Foreskin melanocyte (primary cell): ENCODE measurements at places on chromosomes 13 and 19.

DNA sequence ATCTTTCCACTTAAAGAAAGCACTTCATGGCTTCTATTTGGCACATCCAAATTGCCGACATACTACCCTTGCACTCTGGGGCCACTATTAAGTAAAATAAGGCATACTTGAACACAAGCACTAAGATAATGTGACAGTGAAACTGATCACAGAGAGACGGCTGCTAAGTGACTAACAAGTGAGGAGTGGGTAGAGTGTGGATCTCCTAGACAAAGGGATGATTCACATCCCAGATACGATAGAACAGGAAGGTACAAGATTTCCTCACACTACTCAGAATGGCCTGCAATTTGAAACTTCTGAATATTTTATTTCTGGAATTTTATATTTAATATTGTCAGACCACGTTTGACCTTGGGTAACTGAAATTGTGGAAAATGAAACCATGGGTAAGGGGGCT, 1721.8 kb upstream of the SPRY2 start:
- DNase-seq, result no peak

- no peak for DNase-seq
Measured at GRCh38 chr19:46218160-46218559, 11.4 kb upstream of the IGFL1 start.

DNA sequence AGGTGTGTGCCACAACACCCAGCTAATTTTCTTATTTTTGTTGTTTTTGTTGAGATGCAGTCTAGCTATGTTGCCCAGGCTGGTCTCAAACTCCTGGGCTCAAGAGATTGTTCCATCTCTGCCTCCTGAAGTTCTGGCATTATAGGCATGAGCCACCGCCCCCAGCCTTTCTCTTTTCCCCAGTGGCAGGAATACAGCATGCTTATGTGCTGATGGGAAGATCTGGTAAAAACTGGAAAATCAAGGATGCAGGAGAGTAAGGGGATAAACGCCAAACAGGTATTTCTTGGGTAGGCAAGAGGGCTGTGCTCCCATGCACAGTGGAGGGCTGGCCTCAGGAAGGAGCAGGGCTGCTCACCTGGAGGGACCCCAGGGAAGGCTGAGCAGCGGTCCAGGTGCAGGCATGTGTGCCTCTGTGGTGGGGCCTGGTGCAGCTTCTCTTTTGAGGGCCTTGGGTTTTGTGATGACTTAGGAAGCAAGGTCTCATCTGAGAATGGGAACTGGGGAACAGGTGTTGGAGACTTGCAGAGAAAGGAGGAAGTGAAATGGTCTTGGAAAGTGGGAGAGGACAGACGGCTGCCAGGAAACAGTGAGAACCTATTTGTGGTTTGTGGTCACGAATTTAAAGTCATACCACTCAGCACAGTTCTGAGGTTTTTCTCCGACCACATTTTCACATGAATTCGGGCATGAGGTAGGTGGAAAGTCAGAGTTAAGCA, 106.5 kb downstream of the TEX26 start:
- no peak for DNase-seq

GRCh38 chr13:95267662-95268342, 33.4 kb downstream of the ABCC4 start:
- DNase-seq, result no peak

- DNase-seq, result no peak
Measured at GRCh38 chr19:34844277-34844676, 71.3 kb upstream of the ZNF599 start.

DNA sequence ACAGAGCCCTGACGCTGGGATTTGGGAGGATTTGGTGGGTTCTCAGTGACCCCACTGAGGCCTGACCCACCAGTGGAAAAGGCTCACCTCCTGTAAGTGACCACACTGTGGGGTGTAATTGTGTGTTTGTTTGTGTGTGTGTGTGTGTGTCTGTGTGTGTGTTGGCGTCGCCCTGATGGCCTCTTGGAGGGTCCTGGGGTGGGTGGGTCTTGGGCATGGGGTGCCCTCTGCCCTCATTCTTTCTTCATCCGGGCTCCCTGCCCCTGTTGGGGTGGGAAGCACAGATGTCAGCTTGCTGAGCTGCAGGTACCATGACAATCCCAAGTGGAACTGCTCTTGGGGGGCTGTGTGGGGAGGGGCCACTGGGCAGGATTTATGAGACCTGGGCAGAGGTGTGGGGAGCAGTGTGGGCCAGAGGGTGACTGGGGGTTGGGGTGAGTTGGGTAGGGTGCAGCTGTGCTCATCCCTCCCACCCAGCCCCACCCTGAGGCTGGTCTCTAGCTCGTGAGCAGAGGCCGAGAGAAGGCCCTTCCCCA, 22.8 kb downstream of the WTIP start:
- no peak for DNase-seq

- DNase-seq, result no peak
Measured at GRCh38 chr13:22218797-22219196, 547.9 kb downstream of the FGF9 start.

GRCh38 chr19:15516363-15516762, 8.0 kb downstream of the CYP4F22 start:
- no peak for DNase-seq

- peak; percentile 98 for DNase-seq
Measured at GRCh38 chr19:48926909-48927308, 6.6 kb upstream of the DHDH start.

DNA sequence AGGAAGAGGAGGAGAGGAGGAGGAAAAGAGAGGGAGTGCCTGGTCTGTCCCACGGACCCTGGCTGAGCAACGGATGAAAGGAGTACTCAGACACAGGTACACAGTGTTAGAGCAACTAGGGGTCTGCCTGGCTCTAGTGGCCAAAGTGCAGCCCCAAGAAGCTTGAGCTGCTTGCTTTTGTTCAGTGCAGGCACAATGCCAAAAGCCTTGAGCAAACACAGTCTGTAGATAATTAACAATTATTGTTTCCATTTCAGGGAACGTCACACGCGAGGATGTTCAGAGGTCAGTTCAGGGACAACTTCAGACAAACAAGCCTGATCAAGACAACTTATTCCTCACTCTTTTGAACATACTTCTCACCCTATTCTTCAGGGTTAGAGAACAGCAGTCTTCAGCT, 32.2 kb upstream of the ZNF726 start:
- DNase-seq, result peak; percentile 2

GRCh38 chr19:10648360-10648759, 5.8 kb upstream of the ILF3 start:
- no peak for DNase-seq

- DNase-seq, result no peak
Measured at GRCh38 chr19:13207237-13207845, 57.1 kb downstream of the IER2 start.

- DNase-seq, result no peak
Measured at GRCh38 chr19:21586311-21587116, 81.1 kb downstream of the ZNF429 start.

- DNase-seq, result no peak
Measured at GRCh38 chr19:22532388-22533300, 101.5 kb upstream of the ZNF492 start.

DNA sequence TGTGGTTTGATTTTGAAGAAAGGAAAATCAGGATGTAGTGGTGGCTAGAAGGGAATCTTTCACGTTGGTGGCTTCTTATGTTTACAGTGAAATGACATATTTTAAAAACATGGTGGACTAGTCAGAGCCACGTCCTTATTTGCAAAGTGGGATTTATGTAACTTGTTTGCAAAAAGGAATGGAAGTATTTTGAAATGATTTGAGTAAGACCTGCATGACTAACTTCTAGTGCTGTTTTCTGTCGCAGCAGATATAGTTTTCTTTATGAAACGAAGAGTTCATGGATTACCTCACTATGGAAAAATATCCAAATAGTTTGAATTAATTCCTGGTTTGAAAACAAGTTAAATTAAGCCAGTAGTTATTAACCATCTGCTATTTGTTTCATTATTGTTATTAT, 476.5 kb downstream of the MYO16 start:
- no peak for DNase-seq

- DNase-seq, result no peak
Measured at GRCh38 chr19:12287958-12288500, 6.7 kb downstream of the ZNF44 start.

- no peak for DNase-seq
Measured at GRCh38 chr13:111398715-111399299, 78.4 kb downstream of the TEX29 start.

DNA sequence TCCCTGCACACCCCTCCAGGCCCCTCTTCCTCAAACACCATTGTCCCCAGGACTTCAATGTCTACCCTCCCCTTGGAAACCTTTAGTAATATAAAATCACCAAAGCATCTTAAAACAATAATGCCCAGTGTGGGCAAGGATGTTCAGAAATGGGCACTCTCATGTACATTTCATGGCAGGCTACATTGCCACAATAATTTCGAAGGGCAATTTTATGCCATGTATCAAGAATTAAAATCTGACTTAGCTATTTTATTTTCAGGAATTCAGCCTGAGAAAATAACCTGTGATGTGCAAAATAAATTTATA, 35.8 kb upstream of the IGSF23 start:
- DNase-seq, result no peak

DNA sequence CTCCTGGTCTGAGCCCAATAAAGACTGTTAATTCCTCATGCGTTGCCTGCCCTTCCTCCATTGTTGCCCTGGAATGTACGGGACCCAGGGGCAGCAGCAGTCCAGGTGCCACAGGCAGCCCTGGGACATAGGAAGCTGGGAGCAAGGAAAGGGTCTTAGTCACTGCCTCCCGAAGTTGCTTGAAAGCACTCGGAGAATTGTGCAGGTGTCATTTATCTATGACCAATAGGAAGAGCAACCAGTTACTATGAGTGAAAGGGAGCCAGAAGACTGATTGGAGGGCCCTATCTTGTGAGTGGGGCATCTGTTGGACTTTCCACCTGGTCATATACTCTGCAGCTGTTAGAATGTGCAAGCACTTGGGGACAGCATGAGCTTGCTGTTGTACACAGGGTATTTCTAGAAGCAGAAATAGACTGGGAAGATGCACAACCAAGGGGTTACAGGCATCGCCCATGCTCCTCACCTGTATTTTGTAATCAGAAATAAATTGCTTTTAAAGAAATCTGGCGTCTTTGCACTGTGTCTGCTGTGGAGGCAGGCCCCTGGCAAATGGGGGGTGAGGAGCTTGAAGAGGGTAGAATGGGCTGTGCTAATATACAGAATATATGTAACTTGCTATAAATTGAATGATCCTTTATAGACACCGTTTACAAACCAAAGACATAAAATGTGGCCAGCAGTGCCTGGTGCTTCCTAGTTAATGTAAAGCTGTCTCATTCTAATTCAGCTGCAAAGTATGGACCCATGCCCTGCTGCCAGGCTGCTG, 4.2 kb upstream of the RPS11 start:
- no peak for DNase-seq

DNA sequence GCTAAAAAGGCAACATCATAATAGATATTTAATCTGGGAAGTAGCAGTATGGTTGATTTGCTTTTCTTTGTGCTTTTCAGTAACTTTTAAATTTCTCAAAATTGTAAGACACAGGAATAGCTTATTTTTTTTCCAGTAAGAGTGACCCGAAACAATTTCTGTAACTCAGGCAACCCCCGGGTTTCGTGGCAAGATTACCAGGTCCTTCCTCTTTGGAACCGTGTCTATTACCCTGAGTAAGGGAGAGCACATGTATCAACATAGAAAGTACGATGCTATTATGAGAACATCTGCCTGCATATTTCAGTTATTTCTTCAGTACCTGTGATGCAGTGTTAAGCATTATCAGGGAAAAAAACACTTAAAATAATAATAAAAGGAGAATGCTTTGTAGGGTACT, 64.1 kb downstream of the DOCK9 start:
- no peak for DNase-seq

- peak; percentile 70 for DNase-seq
Measured at GRCh38 chr19:16449330-16449961, 22.3 kb downstream of the EPS15L1 start.

DNA sequence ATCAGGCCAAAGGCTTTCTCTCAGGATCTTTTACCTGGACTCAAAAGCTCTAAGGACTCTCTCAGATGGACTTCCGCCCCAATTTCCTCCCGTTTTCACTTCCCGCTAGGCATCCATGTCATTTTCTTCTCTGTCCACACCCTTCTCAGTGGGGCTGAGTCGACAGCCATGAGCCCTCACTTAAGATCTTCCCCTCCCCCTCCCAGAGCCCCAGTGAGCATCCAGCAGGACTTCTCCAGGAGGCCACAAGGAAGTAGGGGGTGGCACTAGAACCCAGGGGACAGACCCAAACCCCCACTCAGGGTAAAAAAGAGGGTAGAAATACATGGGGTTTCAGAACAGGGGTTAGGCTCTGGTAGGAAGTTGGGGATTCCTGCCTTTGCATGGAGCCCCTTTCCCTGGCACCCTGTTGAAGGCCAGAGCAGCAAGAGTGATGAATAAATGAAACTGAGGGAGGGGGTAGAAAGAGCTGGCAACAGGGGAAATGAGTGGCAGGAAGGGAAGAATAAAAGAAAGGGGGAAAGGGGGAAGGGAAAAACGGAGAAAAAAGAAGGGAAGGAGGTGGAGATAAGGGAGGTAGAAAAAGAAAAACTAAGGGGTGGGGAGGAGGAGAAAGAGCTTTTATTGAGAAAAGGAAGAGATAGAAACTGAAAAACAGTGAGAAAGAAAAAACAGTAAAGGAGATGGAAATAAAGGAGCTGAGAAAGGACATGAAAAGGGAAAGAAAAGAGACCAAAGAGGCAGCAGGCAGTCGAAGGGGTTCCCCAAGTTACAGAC, 42.3 kb downstream of the DEDD2 start:
- no peak for DNase-seq

- no peak for DNase-seq
Measured at GRCh38 chr19:8835446-8835845, 3.3 kb downstream of the MBD3L1 start.

DNA sequence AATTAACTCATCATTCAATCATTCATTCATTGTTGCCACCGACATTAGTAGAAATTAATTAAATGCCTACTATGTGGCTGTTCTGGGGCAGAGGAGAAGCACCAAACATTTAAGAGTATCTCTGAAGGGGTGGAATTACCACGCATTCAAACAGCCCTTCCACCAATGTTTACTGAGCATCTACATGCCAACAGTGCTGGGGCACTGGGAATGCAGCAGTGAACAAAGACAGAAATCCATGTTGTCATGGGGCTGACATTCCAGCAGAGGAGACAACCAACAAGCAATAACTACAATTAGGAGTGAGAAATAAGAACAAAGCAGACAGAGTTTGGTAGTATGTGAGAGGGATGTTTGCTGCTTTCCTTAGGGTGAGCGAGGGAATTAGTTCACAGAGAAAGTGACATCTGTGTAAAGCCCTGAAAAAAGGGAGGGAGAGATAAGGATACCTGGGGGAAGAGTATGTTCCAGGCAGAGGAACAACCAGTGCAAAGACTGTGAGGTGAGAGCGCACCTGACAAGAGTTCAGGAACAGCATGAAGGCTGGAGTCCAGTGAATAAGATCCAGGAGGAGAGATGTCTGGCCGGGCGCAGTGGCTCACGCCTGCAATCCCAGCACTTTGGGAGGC, 1.3 kb upstream of the PAK4 start:
- DNase-seq, result no peak

DNA sequence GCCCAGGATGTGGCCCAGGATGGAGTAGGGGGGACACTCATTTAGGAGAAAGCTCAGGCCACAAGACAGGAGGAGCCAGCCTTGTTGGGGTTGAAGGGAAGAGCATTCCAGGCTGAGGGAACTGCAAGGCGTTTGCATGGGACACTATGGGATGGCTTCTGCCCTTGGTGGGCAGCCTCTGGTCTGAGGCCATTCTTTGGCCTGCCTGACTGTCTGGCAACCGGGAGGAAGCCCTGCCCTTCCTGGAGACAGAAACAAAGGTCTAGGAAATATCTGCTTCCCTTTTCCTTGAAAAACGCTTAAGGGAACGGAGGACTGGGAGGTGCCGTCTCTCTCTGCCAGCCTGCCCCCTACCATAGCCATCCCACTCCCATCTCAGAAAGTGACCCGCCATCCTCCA, 2.8 kb upstream of the ICAM1 start:
- no peak for DNase-seq

GRCh38 chr13:24683838-24684599, 3.8 kb downstream of the ATP12A start:
- DNase-seq, result peak; percentile 60
